ENCODE measurements at places on chromosomes 7 and 10. TPM values are rescaled to one million over a fixed set of nuclear protein-coding genes. Genes with fewer than 3 reads are reported as not detected.

PIK3CG gene
- 1.1 TPM for polyA plus RNA-seq

GRID1 gene
- polyA plus RNA-seq = 0.27 TPM

SLC39A12 gene
- 0.01 TPM for polyA plus RNA-seq

GPR85 gene
- 0.38 TPM for polyA plus RNA-seq

ECHDC3 gene
- polyA plus RNA-seq = 6.2 TPM

NKX1-2 gene
- not detected for polyA plus RNA-seq

LLCFC1 gene
- polyA plus RNA-seq = 0.19 TPM

COL17A1 gene
- polyA plus RNA-seq = 13.9 TPM
